Mesangial cell (primary cell): ENCODE measurements at places on chromosomes 3 and 15. TPM values are rescaled to one million over a fixed set of nuclear protein-coding genes. Genes with fewer than 3 reads are reported as not detected.

The SPATA12 gene
- total RNA-seq: 0.13 and 0.16 TPM in 2 replicates

The KCNAB1 gene
- total RNA-seq: 0.16 TPM in 1 of 2 replicates, not detected in the other

The SLC28A1 gene
- total RNA-seq: not detected in 2 replicates

The ARRDC4 gene
- 1.3 and 22.2 TPM in 2 replicates for total RNA-seq

The SOX14 gene
- total RNA-seq: not detected in 2 replicates

The ACTC1 gene
- 0.65 TPM in 1 of 2 replicates, not detected in the other for total RNA-seq

The SCN11A gene
- total RNA-seq: 0.13 TPM in 1 of 2 replicates, not detected in the other

The AADACL2 gene
- total RNA-seq: not detected in 2 replicates

The CYP19A1 gene
- total RNA-seq: not detected in 2 replicates

The MYO5C gene
- total RNA-seq: 4.8 and 5.5 TPM in 2 replicates
